ENCODE measurements at places on chromosomes 5 and 9.
A peak's percentile ranks its signal among the peaks of the same experiment; 100 is the strongest.

DNA sequence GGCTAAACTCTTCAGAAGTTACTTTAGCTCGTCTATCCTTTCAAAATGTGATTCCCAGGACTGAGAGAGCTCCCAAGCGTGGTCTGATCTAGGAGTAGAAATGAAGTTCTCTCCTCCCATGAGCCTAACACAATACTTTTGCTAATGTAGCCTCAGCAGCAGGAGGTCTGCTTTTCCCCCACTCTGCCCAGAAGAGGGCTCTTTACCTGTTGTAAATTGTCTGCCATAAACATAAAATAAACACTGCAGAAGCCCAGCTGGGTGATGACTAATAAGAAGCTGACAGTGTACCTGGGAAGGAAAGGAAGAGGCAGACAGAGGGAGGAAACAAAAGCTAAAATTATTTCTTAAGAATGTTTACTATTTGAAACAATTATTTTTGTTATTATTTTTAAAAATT, 15.4 kb downstream of the SLC36A3 start:
- DNase-seq = peak; percentile 18

- no peak for DNase-seq
Measured at GRCh38 chr9:5714501-5715401, 85.8 kb downstream of the RIC1 start.

DNA sequence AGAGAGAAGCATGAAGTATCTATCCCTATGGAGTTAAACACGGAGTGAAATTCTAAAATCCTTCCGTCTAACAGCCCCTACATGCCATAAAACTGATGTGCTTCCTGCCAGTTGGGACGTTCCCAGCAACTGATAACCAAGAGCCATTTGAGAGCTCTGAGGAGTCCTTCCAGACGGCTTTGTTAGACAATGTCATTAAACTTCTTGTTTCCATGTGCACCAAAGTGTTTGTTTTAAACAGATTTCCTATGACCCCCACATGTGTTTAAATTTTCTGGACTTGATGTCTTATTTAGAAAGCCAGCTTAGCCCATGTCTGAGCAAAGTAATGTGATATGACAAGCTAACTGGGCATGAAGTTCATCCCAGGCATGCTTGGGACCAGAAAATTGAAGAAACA, 57.2 kb upstream of the LPAR1 start:
- no peak for DNase-seq

DNA sequence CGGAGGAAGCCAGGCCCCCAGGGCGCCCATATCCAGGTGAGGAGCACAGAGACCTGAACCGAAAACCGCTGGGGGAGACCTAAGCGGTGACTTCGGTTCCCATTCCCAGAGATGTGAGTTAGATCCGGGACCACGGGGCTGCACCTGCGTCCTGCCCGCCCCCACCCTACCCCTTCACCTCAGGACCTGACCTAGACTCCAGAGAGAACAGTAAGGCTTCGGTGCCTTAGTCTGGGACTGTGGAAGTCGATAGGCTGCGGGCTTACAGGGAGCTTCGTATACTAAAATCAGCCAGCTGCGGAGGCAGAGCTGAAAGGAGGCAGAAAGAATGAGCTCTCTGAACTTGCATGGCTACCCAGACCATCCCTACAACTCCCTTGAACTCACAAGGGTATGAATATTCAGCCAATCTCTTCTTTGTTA, 518 bp upstream of the FAM13B start:
- peak; percentile 50 for DNase-seq

DNA sequence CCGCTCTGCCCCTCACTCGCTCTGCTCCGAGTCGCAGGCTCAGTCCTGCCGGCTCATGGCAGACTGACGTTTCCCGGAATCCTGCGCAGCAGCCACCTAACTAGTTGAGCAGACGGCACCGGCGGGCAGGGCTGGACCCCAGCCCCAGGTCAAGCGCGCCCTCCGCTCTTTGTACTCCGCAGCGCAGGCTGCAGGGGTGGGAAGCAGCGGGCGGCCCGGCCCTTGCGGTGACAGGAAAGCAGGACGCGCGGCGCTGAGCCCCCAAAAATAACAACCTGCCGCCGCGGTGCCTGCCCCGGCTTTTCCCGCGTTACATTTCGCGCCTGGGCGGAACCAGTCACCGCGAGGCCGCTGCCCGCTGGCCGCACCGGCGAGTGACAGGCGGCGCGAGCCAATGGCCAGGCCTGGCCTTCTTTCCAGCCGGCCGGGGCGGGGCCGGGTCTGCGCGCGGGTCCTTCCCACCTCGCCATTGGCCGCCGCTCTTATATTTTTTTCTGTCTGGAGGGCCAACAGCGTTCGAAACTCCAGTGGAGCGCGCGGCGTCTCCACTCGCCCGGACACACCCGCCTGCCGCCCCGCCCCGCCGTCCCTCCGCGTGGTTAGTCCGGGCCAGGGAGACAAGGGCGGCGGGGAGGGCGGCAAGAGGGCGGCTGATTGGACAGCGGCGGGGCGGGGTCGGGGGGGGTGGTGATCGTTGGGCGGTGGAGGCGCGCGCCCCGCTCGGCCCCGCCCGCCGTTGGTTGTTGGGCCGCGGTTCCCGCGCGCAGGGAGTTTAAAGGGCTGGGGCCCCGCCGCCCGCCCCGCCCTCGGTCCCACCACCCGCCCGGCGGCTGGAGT, at the start of gene ZNF367:
TSS of gene ZNF367 (minus strand) at position 288 of the 837 bp plus-strand sequence. CDS start 338 bp downstream, outside the sequence.
- peak; percentile 96 for DNase-seq

GRCh38 chr9:133910855-133911514, 81.1 kb downstream of the VAV2 start:
- DNase-seq = no peak

- DNase-seq = no peak
Measured at GRCh38 chr9:2874001-2874750, 30.3 kb upstream of the PUM3 start.

DNA sequence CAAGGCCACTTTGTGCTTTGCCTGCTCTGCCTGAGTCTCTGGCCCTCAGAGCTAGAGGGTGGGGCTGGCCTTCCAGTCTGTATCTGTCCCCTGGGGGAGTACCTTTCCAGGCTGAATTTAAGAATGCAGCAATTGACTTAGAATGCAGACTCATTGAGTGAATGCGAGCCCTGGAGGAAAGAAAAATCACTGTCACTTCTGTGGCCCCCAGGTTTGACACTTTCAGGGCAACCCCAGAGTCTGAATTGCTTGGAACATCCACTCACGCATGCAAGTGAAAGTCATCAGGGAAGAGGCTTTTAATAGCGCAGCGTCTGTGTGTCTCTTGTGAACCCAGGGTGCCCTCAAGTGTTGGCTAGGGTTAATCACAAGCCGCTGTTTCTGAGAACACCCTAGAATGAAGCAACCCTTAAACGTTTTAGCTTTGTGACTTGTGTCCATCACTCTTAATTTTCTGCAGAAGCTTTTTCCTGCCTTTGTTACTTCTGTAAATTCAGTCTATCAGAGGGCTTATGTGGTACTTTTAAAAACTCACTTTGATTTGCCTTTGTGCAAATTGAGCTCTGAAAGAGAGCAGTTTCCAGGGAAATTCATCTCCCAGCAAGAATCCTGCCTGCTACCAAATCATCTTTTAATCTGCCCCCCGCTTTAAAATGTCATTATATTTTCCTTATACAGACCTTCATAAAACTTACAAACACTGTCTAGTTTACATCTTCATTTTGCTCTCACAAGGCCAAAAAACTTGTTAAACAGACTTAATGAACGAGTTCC, 146.8 kb upstream of the IQGAP2 start:
- peak; percentile 59 for DNase-seq

GRCh38 chr5:150398722-150399523, 13.8 kb downstream of the CD74 start:
- no peak for DNase-seq

DNA sequence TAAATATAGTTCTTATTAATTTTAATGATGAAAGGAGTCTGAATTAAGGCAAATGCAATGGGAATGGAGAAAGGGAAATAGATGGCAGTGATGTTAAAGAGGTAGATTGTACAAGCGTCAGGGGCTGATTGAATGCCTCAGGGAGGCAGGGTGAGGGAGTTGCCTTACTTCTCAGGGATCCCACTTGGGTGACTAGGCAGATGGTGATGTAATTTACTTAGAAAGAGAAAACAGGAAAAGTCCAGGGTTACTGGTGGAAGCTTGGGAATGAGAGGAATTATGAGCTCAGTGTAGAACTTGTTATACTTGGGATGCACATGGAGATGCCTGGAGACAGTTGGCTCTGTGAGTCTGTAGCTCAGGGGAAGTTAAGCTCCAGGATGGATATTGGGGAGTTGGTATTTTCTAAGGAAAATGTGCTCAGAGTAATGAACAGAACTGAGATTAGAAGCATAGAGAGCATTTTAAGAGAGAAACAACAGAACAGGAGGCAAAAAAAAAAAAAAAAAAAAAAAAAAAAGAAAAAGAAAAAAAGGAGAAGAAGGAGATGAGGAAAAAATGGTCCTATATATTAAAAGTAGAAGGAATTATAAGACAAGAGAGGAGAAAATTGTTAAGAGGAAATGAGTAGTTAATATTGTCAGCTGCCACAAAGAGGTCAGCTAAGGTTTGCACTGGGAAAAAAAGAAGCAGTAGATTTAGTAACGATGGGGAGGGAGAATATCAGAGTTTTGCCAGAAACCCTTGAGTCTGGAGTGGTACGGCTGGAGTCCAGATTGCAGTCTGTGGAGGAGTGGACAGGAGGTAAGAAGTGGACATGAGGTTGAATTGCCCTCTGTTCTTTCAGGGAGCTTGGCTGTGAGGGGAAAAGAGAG, 88.0 kb upstream of the ELL2 start:
- no peak for DNase-seq

Measured in COR-L47 (cell line).